HT-29 (cell line): ENCODE measurements at places on chromosomes 1 and 21.

DNA sequence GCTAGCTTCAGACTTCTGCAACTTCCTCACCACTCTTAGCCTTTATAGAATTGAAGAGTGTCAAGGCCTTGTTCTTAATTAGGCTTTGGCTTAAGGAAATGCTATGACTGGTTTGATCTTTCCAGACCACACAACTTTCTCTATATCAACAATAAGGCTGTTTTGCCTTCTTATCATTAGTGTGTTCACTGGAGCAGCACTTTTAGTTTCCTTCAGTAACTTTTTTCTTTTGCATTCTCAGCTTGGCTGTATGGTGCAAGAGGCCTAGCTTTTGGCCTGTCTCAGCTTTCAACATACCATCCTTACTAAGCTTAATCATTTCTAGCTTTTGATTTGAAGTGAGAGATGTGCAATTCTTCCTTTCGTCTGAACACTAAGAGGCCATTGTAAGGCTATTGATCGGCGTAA is 8.6 kb downstream of the PRKACB start:
- DNase-seq: no peak

GRCh38 chr1:211701733-211702132 is 26.3 kb upstream of the NEK2 start:
- no peak for DNase-seq

DNA sequence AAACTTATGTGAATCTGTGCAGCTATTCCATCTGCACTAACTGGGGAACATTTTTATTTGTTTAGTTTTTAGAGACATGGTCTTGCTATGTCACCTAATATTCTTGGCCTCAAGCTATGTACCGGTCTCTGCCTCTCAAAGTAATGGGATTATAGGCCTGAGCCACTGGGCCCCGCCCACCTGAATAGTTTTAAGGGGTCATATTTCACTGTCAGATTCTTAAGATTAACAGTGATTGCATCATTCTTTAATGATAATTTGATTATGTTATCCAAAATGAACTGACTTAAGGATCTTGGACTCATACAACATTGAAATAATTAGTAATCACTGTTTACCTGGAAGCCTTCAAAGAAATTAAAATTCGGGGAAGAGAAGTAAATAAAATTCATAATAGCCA is 12.6 kb upstream of the KLF18 start:
- DNase-seq: no peak

DNA sequence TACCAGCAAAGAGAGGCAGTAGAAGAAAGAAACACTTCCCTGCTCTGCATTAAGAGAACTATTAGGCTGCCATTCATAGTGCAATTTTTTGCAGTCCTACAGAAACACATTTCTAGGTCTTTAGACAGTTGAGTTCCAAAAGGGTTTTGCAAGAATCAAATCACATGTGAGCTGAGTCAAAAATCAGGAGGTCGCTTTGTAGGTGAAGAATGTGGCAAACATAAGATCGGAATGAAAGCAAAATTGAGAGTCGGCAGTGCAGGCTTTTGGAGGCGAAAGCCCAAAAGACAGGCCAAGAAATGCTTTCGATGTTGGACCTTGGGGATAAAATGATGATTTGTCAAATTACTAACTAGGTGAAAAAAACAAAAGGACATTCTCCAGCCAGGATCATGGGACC is 213.5 kb upstream of the NRIP1 start:
- no peak for DNase-seq

DNA sequence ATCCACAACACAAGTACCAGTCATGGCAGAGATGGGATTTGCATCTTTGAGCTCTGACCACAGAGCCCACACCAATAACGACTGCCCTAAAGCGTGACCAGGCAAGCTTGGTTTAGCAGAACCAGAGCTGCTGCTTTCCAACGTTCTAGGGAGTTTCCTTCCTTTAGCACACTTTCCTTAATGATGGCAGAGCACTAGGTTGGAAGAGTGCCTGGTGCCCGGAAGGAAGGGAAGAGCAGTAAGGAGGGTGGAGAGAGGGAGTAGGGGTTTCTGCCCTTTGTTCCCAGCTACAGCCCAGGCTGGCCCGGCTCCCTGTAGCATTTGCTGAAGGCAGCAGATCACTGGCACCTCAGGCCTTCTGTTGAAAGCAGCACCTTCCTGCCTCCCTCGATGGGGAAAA is 6.1 kb upstream of the EVA1C start:
- peak; percentile 25 for DNase-seq

GRCh38 chr1:200337410-200337809 is 72.4 kb downstream of the ZNF281 start:
- DNase-seq: no peak

DNA sequence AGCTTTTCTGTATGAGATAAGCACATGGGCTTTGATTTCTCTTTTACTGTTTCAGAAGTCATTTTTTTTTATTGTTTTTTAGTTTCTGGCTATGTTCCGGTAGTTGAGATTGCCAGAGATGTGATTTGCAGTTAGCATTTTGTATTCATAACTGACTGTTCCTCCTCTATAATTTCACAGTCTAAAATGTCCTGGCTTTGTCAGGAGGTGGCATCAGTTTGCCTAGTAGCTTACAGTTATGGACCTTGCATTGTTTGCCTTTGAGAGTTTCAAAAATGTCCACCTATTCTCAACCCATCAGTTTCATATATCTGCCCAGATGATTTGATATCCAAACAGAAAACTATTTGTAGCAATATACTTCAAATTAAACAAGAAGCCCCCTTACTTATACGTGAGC is 39.5 kb upstream of the ST6GALNAC3 start:
- peak; percentile 13 for DNase-seq

GRCh38 chr1:53073868-53074311 is 11.9 kb downstream of the PODN start:
- DNase-seq: no peak

DNA sequence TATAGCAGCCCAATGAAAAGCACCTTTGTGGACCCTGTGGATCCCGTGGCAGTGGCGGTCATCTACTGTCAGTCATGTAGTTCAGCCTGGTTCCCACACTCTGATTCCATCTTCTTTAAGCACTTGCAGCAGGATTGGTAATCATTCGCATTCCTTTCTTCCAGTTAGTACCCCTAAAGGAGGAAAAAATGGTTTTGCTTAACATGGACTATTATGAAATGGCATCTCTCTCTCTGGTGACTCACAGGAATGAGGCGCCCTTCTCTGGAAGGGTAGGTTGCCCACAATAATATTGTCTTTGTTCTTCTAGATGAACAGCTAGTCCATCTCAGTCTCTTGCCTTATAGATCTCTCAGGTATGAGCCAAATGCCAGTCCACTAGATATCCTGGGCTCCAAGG is 127.9 kb upstream of the MROH9 start:
- DNase-seq: no peak

- no peak for DNase-seq
Observed at GRCh38 chr1:194830387-194830786, 1644.0 kb upstream of the B3GALT2 start.
